ENCODE measurements at places on chromosomes 11 and 22.

GRCh38 chr11:103735497-103736032 is 300.9 kb upstream of the DDI1 start:
- DNase-seq, result no peak

DNA sequence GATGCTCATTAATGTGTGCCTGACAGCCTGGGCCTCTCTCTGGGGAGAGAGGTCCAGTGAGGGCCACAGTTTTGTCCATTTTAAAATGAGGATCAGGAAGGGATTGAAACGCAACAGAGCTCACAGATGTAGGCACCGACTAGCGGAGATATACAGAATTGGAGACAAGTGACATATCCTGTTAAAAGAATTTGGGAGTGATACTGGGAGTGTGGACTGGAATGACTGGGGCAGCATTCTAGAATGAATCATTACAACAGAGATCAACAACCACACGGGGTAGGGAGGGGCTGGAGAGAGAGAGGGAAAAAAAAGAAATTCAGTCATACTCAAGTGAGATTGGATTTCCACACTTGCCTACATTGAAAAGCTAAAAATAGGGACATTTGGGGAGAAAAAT is 2.5 kb upstream of the NCAM1 start:
- DNase-seq, result no peak

DNA sequence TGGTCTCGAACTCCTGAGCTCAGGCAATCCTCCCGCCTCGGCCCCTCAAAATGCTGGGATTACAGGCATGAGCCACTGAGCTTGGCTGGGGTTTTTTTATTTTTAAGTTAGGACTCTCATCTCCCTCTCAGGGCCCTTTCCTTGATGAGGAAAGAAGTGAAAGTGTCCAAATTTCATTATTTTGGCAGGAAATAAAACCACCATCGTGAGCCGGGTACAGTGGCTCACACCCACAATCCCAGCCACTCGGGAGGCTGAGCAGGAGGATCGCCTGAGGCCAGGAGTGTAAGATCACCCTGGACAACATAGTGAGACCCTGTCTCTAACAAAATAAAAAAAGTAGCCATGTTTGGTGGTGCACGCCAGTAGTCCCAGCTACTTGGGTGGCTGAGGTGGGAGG is 99.4 kb downstream of the FBXO7 start:
- no peak for DNase-seq

DNA sequence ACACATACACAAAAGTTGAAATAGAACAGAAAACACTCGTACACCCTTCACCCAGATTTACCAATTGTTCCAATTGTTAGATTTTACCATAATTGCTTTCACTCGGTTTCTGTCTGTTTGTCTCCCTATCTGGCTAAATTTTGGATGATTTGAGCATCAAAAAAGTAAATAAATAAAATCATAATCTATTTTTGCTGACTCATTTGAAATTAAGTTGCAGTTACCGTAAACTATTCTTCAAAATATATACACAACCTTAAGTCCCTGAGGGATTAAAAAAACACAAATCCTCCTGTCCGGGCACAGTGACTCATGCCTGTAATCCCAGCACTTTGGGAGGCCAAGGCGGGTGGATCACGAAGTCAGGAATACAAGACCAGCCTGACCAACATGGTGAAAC is 81.3 kb upstream of the SYT9 start:
- DNase-seq, result no peak

DNA sequence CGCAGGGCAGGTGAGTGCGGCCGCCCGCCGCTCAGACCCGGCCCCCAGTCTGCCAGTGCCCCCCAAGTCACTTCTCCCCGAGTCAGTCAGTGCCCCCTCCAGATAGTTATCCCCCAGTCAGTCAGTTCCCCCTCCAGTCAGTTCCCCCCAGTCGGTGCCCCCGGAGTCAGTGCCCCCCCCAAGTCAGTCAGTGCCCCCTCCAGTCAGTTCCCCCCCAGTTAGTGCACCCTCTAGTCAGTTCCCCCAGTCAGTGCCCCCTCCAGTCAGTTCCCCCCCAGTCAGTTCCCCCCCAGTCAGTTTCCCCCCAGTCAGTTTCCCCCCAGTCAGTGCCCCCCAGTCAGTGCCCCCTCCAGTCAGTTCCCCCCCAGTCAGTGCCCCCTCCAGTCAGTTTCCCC is 411 bp downstream of the PPP6R2 start:
- no peak for DNase-seq

DNA sequence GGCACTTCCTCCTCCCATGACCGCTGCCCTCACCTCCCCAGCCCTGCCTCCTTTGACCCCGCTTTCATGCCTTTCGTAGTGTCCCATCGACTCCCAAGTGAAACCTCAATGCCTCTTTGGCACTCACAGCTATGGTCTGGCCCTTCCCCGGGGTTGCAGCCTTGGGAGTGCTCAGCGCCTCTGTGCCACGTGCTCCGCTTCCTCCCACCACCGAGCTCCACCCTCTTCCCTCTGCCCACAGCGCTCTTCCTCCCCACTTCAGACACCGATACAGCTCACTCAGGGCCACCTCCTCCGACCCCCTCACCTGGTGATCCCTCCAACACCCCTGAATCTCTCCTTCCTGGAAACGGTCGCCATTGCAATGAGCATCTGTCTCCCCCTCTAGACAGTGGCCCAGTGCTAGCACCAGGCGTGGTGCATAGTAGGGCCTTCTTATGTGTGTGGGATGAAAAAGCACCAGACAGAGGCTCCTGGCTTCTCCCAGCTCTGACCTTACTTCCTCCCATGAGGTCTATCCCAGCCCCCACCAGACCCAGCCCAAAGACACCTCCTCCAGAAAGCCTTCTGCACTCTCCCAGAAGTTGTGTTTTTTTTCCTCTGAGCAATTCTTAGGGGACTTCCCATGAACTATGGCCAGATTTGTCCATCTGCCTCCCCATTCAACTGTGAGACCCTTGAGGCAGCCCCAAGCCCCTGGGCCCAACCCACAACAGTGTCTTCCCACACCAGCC is 16.4 kb upstream of the SCGB1A1 start:
- DNase-seq, result no peak

GRCh38 chr11:126284829-126285228 is 1.9 kb downstream of the TIRAP start:
- peak; percentile 72 for DNase-seq

DNA sequence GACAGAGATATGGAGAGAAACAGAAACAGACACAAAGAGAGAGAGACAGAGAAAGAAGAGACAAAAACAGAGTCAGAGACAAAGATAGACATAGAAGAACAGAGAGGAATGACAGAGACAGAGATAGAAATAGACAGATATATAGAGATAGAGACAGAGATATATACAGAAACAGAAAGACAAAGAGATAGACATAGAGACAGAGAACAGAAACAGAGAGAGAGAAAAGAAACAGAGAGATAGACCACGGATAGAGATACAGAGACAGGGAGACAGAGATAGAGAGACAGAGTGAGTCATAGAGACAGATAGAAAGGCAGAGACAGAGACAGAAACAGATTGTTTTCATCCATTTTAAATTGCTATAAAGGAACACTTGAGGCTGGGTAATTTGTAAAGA is 12.3 kb upstream of the MPEG1 start:
- no peak for DNase-seq

- no peak for DNase-seq
These were observed 635 bp downstream of the C11orf21 start for GRCh38 chr11:2300936-2301630.

DNA sequence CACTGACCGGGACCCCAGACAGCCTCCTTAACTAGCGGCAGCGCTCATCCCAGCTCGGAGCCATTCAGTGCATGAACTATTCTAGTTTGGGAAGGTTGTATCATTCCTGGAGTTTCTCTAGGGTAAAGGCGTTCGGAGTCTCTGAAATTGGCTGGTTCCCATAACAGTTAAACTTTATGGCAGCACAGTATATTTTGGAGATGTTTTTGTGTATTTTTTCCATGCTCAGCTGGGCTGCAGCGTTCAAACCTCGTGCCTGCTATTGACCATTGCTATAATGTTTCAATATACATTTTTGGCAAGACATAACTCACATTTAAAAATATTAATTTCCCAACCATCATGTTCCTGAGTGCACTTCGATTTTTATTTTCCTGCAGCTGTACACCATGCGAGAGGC is 169.7 kb downstream of the ST3GAL4 start:
- DNase-seq, result no peak

- DNase-seq, result no peak
These were observed 217.7 kb upstream of the CTSC start for GRCh38 chr11:88555018-88555828.

GRCh38 chr11:69985641-69986439 is 92.3 kb upstream of the ANO1 start:
- no peak for DNase-seq

GRCh38 chr11:65858681-65859087 is 704 bp upstream of the CFL1 start:
- DNase-seq, result peak; percentile 32

DNA sequence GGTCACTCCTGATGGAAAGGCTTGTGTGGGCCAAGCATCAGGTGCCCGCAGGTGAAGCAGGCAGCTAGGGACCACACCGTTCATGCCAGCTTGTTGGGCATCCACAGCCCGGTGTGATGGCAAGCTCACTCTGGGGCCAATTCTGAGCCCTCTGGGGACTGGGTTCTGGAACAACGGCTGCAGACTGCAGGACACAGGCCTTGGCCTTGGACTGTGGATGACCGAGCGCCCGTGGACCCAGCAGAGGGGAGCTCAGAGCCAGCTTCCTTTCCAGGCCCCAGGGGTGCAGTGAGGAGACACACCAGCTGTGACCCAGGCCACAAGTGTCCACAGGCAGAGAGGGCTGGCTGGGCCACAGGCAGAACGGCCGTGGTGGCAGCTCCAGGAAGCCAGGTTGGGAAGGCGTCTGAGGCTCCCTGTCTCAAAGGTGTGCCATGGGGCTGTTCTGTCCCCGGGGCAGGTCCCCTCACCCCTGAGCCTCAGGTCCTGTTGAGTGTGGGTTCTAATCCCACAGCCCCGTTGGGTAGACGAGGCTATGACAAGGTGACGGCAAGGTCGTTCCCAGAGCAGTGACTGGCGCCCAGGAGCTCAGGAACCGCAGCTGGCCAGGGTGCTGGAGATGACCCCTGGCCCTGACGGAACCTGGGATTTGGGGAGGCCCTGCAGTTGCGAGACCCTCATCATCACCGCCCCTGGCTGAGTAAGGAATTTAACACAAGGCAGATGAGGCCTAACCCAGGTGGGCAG is 1079.4 kb downstream of the BRD1 start:
- DNase-seq, result no peak

DNA sequence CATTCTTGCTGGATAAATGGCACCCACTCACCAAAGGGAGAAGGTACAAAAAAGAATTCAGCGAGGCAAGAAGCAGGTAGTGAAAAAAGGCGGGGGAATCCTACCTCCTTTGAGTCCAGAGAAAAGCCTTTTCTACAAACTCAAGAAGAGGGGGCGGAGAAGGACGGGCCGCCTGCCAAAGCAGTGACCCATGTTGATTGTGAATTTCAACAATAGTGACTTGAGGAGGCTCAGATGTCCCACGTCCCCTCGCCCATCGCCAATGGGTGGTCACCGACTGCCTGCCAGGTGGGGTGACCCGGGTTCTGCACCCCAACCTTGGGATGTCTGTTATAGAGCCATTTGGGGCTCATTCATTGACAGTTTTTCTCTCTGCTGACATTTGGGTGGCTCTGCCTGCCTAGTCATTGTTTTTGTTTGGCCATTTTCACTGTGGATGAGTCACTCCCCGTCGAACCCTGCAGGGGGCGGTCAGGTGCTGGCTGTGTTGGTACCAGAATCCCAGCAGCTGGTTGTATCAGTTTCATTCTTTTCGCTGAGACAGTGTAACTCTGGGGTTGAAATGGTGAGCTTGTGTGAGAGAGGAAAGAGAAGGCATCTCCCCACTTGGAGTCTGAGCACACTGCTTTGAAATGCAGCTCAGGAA is 163.4 kb upstream of the NCAM1 start:
- peak; percentile 68 for DNase-seq

- no peak for DNase-seq
These were observed 68.1 kb downstream of the LIF start for GRCh38 chr22:30178181-30179126.

DNA sequence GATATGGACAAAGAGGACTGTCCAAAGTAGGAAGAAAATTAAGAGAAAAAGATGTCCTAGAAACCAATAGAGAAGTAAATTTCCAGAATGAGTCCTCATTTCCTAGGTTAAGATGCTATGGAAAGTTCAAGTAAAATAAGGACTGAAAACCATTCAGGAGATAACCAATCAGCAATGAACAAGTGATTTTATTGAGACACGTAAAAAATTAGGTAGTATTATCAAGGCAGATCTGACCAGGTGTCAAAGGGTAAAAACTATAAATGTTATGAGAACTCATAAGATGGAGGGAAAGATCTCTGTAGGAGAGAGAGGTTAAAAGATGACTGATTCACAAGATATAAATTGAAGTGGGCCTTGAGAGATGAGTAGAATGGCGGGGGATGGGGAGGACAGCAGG is 50.2 kb downstream of the SPATA19 start:
- no peak for DNase-seq

DNA sequence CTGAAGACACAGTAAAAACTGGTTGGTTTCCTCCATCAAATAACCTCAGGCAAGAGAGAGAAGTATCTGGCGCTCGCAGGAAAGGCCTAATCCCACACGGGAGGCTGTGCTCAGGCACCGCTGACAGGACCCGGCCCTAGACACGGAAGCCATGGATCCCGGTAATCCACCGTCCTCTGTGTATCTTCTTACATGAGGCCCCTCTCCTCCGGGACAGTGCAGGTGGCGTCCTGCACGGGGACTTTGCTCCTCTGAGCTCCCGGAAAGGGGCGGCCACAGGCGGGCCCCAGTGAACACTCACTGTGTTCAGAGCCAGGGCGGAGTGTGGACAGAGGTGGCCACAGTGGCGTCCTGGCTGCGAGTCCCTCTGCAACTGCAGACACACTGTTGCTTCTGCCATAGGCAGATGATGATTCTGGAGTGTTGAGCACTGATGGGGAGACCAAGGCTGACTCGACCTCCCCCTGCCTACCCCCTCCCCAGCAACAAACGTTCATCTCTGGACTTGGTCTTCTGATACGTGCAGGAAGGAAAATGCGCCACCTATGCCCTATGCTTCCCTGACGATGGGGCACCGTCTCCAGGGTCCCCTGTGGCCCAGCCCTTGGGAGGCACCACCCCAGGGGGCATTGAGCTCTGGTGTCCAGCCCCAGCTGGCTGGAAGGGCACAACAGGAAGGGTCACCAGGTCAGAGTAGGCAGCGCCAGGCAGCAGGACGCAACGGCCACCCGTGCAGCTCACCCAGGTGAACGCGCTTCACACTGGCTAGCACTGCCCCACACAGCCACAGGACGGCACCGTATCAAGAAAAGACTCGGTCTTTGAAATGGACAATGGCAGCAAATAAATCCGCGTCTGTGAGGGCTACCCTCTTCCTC is 95.7 kb downstream of the TRMU start:
- DNase-seq, result no peak

GRCh38 chr22:37063431-37064420 is 12.2 kb downstream of the KCTD17 start:
- no peak for DNase-seq

DNA sequence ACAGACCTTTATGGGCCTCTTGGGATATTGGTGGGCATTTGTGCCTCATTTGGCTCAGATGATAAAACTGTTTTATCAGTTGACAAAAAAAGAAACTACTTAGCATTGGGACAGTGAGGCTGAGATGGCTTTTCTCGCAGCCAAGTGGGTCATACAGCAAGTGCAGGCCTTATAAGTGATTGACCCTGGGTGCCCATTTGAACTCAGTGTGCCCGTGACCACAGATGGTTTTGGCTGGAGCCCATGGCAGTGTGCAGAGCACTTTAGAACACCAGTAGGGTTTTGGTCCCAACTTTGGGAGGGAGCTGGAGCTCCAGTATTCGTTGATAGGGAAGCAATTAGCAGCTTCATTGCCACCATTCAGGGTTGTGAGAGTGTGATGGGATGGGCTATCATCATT is 404.5 kb upstream of the LARGE1 start:
- DNase-seq, result no peak
